Breast epithelium (tissue), 4 donors: ENCODE measurements at places on chromosomes 11 and 22. TPM values are rescaled to one million over a fixed set of nuclear protein-coding genes. Genes with fewer than 3 reads are reported as not detected.

The ACTN3 gene
- total RNA-seq = 0.16 TPM

The OR52I1 gene
- not detected for total RNA-seq

- no peaks in the 10 kb centered on the region for H3K4me1 ChIP-seq
- no peaks in the 10 kb centered on the region for H3K27me3 ChIP-seq
- DNase-seq = no peak
- H3K4me3 ChIP-seq = no peak overlapping the region
Measured at GRCh38 chr11:77580712-77581337, 8.9 kb upstream of the AQP11 start.

GRCh38 chr22:47056776-47057470 is 294.5 kb downstream of the TBC1D22A start:
- H3K4me3 ChIP-seq = no peak overlapping the region
- no peak overlapping the region for H3K27ac ChIP-seq
- no peaks in the 10 kb centered on the region for H3K27me3 ChIP-seq
- no peak for DNase-seq
- no peaks in the 10 kb centered on the region for H3K36me3 ChIP-seq
- H3K4me1 ChIP-seq = no peaks in the 10 kb centered on the region

- no peaks in the 10 kb centered on the region for H3K4me1 ChIP-seq
- no peak for DNase-seq
- no peak overlapping the region for H3K4me3 ChIP-seq
Measured at GRCh38 chr11:64372021-64372420, 13.1 kb downstream of the RPS6KA4 start.
